ENCODE measurements at places on chromosomes 7 and 10.

- DNase-seq: no peak
Measured at GRCh38 chr10:72886621-72887020, 6.9 kb upstream of the OIT3 start.

- DNase-seq: no peak
Measured at GRCh38 chr7:152564656-152565250, 111.2 kb downstream of the XRCC2 start.

DNA sequence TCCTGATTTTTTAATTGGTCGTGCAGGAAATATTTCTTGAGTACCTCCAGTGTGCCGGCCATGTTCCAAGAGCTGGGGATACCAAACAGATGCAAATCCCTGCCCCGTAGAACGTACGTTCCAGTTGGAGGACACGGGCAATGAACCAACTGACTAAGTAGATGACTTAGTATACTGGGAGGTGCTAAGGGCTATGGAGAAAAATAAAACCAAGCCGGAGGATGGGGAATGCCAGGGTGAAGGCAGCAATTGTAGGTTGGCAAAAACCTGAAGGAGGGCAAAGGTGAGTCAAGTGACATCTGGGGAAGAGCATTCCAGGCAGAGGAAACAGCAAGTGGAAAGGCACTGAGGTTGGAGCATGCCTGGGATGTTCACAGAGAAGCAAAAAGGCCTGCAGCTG is 6.8 kb upstream of the VSIR start:
- no peak for DNase-seq

DNA sequence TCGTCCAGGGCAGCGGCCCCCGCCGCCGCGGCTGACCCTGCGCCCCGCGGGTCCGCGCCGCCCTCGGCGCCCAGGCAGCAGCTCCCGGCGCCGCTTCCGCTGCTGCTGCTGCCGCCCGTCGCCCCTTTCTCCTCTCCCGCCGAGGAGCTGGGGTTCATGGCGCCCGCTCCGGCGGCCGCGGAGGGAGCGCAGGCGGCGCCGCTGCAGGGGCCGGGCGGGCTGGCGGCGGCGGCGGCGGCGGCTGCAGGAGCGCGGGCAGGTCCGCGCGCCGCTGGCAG is 286 bp downstream of the DGKI start:
- DNase-seq: no peak

GRCh38 chr10:119270762-119271366 is 63.5 kb downstream of the GRK5 start:
- DNase-seq: no peak

DNA sequence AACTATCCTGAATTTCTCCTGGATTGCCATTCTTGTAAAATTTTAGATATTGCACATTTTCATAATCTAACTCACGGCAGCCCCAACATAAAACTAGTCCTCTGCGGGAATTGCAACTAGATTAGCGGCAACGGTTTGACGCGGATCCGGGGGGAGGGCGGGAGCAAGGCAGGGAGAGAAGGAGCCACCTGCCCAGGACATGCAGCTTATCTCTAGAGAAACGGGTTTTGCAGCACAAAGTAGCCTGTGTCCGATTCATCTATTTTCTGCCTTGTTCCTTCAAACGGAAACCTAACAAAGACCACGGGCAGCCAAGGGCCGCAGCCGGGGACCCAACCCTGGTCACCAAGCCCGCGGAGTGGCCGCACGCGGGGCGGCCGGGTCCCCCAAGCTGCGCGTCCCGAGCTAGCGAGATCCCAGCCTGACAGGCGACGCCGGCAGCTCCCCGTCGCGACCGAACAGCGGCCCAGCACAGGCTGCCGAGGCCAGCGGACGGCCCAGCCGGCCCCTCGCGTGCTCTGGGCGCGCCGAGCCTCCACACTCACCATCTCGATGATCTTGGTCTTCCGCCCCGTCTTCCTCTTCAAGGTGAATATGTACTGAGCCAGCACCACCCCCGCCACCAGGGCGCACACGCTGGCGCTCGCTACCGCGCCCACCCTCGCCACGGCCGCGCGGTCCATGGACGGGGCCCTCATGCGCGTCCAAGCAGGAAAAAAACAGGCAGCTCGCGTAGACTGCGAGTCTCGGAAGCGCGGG is at the start of gene NT5C3A:
Gene NT5C3A (minus strand): TSS at position 754 of the 759 bp plus-strand sequence. CDS start 71 bp downstream, at position 683.
- DNase-seq: no peak

DNA sequence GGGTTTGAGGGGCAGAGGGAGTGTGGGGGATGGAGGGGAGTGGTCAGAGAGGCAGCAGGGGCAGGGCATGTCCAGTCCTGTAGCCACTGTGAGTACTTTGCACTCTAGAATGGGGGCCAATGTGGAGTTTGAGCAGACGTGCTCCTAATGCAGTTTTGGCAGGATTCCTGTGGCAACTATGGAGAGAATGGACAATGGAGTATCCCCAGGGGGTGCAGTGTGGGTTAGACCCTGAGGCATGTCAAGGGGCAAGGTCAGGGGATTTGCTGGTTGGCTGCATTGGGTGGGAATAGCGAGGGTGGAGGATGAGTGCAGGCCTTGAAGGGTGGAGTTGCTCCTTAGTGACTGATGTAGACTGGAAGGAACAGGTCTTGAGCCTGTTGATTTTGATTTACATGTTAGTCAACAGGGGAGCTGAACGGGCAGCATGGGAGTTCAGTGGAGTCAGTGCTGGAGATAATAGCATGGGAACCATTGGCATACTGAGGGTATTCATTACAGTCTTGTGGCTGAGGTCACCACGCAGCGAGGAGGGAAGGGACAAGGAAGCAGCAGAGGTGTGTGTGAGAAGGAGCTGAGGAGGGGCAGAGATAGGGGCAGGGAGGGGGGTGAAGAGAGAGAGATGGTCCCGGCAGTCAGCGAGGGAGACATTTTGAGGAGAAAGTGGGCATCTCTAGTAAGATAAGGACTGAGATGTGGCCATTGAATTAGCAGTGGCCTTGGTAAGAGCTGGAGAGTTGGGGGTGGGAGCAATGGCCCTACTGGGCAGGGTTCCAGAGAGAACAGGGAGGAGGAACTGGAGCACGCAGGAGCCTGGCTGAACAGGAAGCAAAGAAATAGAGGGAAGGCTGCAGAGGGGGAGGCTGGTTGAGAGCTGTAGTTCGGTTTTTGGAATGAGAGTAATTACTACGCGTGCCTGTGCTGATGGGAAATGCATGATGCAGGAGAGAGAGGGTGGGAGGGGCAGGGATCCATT is 112.7 kb downstream of the CCNY start:
- no peak for DNase-seq

DNA sequence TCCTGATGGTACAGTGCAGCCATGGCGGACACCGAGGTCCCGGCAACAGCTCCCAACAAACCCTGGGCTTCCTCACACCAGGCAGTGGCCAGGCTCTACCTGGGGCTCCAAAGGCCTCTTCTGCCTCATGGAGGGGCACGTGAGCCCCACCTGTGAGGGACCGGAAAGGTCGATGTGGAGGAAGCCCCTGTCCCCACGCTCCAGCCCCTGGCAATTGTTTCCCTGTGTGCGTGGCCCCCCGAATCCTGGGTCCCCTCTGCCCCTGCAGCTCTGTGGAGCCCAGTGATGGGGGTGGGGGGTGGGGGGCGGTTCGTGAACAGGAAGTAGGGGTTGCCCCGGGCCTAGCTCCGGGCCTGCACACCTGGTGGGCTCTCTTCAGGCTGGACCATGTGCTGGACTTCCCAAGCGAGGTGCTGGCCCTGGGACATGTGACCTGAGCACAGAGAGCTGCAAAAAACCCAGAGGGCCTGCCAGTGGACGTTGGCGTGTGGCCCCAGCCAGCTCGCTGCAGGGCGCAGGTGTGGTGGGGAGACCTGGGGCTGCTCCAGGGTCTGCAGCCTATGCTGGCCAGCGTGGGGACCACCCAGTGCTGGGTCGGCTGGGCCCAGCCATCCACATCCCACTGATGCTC is 72.6 kb downstream of the INPP5A start:
- DNase-seq: no peak

GRCh38 chr10:71771204-71771603 is 2.1 kb downstream of the VSIR start:
- DNase-seq: no peak

Measured in AG10803 (cell line).